Iris pigment epithelial cell (primary cell): ENCODE measurements at places on chromosomes 5 and 9.
A peak's percentile ranks its signal among the peaks of the same experiment; 100 is the strongest.

DNA sequence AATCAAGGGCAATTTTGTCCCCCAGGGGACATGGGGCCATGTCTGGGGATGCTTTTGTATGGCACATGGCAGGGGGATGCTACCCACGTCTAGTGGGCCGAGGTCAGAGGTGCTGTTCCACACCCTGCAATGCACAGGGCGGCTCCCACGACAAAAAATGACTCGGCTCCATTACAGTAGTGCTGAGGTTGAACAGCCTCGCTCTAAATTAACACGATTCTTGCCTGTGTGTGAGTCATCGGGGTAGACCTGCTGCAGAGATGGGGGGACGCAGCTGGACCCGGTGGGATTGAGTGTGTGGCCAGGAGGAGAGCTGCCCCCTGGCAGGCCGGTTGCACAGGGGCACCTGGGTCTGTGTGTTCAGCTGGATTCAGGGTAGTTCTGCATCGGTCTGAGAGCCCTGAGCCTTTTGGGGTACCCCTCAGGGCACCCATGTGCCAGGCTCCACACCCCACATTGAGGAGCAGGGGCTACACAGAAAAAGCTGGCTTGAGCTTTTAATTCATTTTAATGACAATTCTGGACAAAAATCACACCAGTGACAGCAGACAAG, 20.0 kb upstream of the COL5A1 start:
- no peak for DNase-seq

DNA sequence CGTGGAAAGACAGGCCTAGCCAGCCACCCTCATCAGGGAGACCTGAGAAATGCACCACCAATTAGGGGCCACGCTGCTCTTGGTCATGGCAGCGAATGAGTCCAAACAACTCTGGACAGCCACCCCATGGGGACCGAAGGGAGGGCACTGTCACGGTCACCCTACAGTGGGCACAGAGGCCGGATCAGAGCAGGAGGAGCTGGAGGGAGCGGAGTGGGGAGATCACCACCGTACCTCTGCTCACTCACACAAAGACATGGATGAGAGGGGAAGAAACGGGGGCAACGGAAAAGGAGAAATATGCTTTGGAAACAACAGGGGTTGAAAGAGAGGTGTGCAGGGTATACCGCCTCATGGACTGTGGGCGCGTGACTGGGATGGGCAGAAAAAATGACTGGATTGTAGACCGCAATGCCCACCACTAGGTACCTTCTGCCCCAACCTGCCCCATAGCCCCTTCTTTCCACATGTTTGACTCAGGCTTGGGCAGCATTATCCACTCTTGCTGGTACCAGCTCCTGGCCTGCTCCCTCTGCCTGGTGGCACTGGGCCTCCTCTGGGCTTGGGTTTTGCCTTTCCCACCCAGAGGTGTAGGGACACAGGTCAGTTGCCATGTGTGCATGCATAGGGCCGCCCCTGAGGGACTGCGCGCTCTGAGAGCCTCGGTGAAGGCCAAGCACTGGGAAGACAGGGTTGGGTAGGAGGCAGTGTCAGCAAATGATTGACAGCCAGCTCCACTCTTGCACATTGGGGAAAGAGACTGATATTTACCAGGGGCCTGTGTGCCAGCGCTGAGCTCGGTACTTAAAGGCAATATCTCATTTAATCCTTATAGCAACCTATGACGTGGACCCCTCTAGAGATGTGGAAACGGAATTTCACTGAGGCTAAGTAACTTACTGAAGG, 76.6 kb downstream of the CRB2 start:
- DNase-seq = no peak

GRCh38 chr5:28542987-28543386, 1504.6 kb upstream of the CDH9 start:
- DNase-seq = peak; percentile 99

DNA sequence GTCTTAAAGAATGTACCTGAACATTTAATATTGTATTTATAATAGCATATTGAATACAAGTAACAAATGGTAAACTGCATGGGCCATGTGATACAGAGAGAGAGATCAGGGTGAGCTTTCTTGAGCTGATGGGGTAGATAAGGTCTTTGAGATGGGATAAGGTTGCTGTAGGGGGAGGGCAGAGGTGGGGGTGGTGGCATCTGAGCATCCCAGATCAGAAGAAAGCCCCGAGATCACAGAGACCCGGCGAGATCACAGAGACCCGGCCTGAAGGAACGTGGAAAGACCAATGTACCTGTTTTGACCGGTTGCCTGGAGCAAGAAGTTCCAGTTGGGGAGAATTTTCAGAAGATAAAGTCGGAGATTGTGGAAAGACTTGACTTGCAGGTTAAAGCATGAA, 6.6 kb downstream of the SMARCA2 start:
- DNase-seq = no peak

GRCh38 chr5:168886157-168886556, 307.0 kb upstream of the PANK3 start:
- DNase-seq = no peak

DNA sequence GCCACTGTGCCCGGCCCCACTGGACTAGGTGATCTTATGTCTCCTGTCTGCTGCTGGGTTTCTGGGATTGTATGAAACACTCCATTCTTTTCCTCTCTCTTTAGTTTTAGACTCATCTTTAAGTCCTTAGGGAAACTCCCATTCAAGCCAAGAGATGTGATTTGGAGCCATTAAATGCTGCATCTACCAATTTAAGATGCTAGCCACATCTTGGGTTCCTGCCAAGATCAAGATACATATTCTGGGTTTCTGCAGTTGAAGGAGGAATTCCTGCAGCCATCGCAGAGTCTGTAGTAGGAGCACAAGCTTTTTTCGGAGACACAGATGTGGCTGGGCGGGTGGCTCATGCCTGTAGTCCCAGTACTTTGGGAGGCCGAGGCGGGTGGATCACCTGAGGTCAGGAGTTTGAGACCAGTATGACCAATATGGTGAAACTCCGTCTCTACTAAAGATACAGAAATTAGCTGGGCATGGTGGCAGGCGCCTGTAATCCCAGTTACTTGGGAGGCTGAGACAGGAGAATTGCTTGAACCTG, 23.2 kb downstream of the STXBP1 start:
- no peak for DNase-seq

DNA sequence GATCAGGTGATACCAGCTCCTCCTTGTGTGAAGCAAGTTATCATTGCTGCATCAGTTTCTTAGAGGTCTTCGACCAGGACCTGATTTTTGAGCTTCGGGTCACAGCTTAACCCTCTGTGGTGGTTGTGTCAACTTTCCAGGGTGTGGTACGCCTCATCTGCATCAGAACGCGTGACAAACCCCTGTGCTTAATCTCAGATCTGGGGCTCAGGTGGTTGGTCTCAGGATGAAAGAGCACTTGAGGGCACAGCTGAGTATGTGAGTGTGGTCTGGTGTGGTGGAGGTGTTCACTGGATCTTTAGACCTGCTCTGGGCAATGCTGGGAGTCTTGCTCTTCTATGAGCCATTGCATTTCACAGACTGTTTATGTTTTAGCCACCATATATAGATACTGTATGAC, 64.1 kb downstream of the OSTF1 start:
- DNase-seq = no peak

DNA sequence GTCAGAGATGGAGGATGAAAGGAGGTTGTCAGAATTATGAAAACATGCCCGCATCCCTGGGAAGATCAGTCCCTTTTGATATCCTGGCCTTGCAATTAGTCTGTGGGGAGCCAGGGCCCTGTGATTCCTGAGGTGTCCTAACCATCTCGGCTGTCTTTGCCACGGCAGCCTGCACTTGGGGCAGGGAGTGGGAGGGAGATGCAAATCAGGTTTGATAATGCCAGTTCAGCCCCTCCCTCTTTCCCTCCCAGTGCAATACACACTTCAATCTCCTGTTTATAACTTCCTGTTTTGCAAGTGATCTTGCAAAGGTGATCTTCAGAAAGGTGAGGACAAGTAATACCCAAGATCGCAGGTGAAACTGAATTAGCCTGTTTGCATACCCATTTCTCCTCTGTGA, 114.0 kb upstream of the ALDH1B1 start:
- DNase-seq = no peak

- no peak for DNase-seq
Observed at GRCh38 chr9:94150890-94151650, 66.8 kb downstream of the PTPDC1 start.

- DNase-seq = no peak
Observed at GRCh38 chr9:18456624-18457237, 17.2 kb upstream of the ADAMTSL1 start.

DNA sequence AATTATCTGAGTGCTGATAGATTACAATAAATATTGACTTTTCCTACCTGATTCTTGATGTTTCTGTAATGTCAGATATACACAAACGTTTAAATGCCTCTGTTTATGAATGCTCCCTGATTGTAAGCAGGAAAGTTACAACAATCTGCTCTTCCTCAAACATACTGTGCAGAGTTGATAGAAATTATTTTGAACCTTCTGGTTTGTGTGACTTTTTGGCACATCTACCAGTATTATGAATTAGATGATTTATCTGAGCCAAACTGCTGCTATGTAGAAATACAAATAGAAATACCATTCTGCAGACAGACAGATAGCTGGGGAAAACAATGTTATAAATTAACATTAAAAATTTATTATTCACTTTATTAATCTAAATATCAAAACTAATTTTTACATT, 113.0 kb downstream of the SLF1 start:
- DNase-seq = no peak

DNA sequence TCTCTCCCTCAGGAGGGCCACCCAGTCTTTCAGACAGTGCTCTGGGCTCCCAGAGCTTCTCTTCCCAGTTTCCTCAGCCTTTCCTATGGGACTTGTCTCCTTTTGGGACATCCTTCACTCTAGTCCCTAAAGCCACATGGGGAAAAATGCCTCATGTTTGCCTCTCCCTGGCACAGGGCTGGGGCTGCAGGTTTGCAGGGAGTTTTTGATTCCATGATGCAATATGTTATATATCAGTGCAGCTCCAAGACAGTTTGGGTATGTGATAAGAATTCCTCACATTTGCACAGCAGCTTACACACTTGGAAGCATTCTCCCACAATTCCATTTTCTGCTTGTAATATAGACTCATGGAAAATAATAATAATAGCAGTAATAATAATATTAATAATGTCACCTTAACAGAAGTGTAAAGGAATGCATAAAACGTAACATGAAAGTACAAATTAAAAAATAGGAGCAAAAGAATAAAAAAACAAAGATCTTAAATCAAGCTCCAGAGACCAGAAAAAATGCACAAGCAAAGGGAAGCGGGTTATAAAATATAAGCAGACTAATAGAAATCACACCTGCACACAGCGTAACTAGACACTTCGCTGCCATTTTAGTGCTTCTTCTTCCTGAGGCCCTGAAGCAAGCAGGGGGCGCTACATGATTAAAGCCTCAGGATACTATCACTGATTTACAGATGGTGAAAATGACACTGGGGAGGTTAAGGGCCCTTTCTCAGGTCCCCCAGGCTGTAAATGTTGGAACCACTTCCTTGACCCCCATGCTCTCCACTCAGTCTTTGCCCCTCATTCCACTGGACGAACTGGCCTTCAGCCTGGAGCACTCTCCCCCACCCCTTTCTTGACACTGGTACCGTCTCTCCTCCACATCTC, 70.0 kb upstream of the IL17B start:
- DNase-seq = peak; percentile 59

GRCh38 chr5:55544341-55544740, 9.6 kb upstream of the PLPP1 start:
- peak; percentile 15 for DNase-seq

DNA sequence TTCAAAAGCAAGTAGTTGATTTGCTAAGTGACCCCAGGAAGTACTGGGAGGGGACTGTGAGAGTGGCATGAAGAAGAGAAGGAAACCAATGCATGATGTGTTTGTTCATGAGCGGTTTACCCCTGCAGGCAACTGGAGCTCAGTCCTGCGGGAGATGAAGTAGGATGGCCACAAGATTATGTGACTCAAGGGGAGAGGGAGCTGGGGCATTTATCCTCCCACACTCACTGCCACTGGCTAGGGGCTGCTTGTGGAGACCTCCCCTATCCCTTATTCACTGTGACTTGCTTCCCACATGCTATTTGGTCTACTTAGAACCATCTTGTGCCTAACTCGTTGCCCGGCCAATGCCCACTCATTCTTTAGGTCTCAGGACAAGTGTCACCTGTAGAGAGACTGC, 60.6 kb upstream of the TRIO start:
- no peak for DNase-seq

DNA sequence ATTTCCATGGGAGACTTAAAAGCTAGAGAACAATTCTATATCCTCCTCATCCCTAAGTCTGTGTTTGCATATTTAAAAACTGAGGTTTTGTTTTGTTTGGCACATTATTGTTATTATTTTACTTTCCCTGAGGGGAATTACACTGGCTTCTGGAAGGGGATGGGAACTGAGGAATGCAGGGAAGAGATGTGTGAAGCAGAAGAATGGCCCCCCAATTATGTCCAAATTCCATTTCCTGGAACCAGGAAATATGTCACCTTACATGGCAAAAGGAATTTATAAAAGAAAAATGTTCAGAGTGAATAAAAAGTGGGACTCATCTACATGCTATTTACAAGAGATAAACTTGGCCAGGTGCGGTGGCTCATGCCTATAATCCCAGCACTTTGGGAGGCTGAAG, 129.8 kb downstream of the MARCHF11 start:
- DNase-seq = no peak

- peak; percentile 98 for DNase-seq
Observed at GRCh38 chr9:115923903-115924668, 229.5 kb upstream of the PAPPA start.

DNA sequence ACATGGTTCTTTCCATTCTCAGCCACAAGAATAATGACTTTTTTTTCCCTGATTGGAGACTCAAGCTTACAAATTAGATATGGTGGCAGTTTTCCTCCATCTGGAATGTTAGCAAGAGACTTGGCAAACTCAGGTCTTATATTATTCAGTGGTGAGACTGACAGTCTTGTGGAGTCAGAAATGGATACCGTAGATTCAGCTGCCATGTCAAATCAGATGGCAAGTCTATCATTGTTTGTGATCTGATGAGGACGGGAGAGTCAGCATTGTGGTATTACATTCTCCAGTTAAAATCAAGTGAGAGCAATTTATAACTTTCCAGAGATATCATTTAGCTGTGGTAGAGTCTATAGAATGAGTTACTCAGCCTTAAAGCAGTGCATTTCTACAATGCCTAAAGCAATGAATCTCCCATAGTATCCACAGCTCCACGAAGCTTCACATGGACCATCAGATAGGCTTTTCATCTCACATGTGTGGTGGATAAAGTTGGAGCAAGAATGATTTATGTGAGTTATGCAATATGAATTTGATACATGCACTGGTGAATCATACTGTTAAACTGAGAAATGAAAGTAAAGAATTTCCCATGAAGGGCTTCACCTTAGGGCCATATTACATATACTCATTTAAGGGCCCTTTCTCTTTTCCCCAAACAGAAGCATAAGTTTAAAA, 430.6 kb downstream of the ZNF608 start:
- DNase-seq = peak; percentile 76
